ENCODE measurements at places on chromosomes 1 and 21. TPM values are rescaled to one million over a fixed set of nuclear protein-coding genes. Genes with fewer than 3 reads are reported as not detected.

DNA sequence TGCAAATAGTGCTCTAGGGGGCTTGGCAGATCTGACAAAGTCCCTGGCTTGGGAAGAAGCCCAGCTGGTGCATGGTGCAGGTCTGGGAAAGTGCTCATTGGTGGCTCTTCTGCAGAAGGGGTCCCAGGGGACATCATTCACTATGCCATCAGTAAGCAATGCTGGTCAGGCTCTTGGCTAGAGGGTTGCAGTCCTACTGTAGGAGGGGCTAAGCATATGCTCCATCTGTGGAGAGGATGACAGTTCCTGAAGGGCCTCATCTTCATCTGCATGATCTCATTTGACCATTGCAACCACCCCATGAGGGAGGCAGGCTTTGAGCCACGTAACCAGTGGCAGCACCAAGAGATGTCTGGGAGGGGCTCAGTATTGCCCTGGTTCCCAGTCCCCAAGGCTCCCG is 31.5 kb upstream of the VASH2 start:
- no peak for DNase-seq

GRCh38 chr1:115595279-115596079 is 46.3 kb upstream of the VANGL1 start:
- peak; percentile 68 for DNase-seq

- no peak for DNase-seq
These were observed 51.7 kb upstream of the DUSP10 start for GRCh38 chr1:221793439-221794078.

- no peak for DNase-seq
These were observed 31.2 kb upstream of the TSPEAR start for GRCh38 chr21:44742418-44743153.

The NR1I3 gene
- total RNA-seq, result not detected
